Lower lobe of right lung (tissue), 2 donors: ENCODE measurements at places on chromosomes 6 and 20. TPM values are rescaled to one million over a fixed set of nuclear protein-coding genes. Genes with fewer than 3 reads are reported as not detected.

GRCh38 chr20:61963149-61963548 lies 102.5 kb downstream of the TAF4 start:
- no peak for DNase-seq
- H3K36me3 ChIP-seq, result no peaks in the 10 kb centered on the region
- H3K27ac ChIP-seq, result no peak overlapping the region
- H3K27me3 ChIP-seq, result peaks cover 34% of the 10 kb centered on the region
- no peaks in the 10 kb centered on the region for H3K4me1 ChIP-seq
- H3K4me3 ChIP-seq, result no peak overlapping the region

GRCh38 chr20:32556312-32557184 lies 28.6 kb downstream of the NOL4L start:
- no peaks in the 10 kb centered on the region for H3K27me3 ChIP-seq
- DNase-seq, result no peak
- no peak overlapping the region for H3K4me3 ChIP-seq
- H3K4me1 ChIP-seq, result no peaks in the 10 kb centered on the region

The ENPP4 gene
- 33.2 TPM for total RNA-seq

The PROKR2 gene
- not detected for total RNA-seq
